ENCODE measurements at places on chromosomes 5 and 9.

DNA sequence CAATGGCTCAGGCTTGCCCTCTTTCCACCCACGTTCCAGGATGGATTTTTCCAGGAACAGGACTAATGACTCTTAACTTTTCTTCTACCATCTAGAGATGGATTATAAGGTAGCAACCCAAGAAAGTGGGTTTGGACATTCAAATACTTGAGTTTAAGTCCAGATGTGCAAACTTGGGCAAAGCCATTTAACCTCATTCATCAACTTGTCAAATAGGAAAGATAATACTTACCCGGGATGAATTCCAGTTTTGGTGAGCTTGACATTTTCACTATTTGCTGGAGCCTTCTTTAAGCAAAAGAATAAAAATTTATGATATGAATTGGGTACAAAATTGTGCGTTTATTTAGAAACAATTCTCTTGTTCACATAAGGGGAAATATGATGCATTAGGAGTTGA is 44.3 kb upstream of the ZBED3 start:
- no peak for DNase-seq

DNA sequence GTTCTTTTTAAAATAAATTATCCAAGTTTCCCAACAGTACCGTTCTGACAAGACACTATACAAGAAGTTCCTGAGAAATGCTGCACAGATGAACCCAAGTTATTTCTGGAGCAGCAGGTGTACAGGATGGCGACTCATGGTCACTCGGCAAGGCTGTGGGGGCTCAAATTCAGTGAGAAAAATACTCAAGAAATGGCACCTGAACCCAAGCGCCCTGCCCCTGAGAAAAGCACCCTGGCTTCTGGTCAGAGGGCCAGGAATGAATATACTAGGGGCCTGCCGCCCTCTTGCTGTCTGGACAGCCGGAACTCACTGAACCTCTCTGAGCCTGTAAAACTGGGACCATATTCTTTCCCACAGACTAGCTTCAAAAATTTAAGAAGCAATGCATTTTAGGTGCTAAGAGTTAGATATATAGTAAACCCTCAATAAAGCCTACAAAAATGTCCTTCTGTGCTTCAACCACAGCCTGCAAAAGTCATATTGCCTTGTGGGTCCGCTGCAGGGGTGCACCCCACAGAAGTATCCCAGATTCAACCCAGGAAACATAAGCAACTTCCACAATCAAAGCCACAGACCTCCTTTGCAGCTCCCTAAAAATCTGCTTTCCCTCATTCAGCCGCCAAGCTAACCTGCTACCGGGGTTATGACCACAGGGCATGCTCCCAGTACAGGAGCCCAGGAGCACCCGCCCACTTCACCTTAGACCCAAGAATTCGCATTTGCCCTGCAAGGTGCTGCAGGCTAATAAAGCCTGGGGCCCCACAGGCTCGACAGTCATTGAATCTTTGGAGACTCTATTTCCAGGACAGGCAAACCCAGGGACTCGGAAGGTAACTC is 1.4 kb downstream of the RAPGEF1 start:
- peak; percentile 48 for DNase-seq

GRCh38 chr9:81047280-81047679 is 642.1 kb downstream of the TLE1 start:
- DNase-seq, result no peak

DNA sequence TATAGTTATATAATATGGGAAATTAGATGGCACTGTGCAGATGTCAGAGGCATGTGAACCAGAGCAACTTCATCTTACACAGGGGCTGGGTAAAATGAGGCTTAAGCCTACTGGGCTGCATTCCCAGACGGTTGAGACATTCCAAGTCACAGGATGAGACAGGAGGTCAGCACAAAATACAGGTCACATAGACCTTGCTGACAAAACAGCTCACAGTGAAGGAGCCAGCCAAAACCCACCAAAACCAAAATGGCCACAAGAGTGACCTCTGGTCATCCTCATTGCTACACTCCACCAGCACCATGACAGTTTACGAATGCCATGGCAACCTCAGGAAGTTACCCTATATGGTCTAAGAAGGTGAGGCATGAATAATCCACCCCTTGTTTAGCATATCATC is 479.4 kb downstream of the TLR4 start:
- no peak for DNase-seq
